ENCODE measurements at places on chromosomes 12 and 14.

GRCh38 chr12:78260976-78261375 lies 430.3 kb downstream of the NAV3 start:
- DNase-seq = no peak

DNA sequence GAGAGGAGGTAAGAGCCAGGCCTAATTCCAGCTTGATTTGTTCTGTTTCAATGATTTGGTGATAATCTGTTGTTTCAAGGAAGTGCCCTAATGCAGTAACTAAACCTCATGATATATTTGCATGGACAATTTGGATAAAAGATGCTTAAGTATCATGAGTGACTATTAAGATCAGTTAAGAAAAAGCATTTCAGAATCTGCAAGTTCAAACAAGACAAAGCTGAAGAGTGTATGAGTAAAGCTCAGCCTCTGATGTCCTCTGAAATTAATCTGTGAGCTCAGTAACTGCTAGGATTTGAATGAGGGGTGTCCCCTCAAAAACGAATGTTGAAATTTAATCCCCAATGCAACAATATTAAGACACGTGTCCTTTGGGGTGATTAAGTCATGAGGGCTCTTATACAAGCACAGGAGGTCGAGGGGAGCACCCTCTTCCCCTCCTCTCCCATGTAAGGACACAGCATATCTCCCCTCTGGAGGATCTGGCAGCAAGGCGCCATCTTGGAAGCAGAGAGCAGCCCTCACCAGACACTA lies 949.2 kb downstream of the GALC start:
- no peak for DNase-seq

DNA sequence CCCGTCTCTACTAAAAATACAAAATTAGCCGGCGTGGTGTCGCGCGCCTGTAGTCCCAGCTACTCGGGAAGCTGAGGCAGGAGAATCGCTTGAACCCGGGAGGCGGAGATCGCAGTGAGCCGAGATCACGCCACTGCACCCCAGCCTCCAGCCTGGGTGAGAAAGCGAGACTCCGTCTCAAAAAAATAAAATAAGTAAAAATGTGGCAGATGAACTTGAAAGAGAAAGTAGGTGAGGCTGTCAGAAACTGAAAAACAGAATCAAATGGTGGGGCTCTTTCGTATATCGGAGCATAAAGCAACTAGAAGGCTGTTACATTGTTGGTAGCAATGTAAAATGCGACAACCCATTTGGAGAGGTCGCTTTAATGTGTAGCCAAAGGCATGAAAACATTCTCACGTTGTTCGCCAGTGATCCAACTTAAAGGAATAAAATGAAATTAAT lies 767 bp upstream of the CCNT1 start:
- peak; percentile 37 for DNase-seq

DNA sequence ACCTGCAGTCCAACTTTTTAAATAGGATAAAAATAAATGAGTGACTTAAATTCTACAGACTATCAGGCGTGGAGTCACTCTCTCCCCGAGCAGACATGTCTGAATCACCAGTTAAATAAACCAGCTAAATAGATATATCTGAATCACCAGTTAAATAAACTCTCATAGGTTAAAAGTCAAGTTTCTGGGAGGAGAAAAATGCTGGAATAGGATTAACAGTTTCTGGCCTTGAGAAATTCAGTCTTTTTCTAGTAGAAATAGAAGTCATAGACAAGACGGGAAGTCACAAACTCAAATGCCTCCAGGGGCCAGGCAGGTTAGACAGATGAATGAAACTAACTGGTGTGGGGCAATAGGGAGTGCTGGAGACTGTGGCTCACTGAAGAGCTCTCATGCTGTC lies 258.6 kb upstream of the TMEM132C start:
- DNase-seq = no peak

DNA sequence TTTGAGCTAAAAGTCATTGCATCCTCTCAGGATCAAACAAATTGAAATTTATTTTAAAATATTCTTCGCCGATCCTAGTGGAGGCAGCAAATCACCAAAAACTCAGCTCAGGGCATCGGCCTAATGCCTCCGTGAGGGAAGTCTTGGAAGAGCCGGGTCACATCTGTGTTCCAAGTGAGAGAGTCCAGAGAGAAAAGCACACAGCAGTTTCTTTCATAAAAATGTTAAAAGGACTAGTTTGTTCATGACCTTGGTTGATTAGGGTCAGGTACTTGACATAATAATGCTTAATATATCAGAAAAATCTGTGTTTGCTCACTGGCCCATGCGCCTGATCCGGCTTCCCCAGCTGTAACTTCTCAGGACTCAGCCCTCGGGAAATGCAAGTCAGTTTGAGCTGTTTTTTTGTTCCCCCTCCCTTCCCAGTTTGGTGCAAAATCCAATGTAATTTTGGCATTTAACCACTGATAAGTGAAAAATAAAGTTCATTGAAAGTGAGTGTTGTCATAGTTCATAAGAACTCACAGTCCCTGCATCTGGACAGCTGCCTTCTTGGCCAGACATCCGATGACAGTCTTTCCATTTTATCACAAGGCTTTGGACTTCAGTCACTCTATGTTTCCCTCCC lies 161.7 kb downstream of the CAND1 start:
- peak; percentile 9 for DNase-seq

DNA sequence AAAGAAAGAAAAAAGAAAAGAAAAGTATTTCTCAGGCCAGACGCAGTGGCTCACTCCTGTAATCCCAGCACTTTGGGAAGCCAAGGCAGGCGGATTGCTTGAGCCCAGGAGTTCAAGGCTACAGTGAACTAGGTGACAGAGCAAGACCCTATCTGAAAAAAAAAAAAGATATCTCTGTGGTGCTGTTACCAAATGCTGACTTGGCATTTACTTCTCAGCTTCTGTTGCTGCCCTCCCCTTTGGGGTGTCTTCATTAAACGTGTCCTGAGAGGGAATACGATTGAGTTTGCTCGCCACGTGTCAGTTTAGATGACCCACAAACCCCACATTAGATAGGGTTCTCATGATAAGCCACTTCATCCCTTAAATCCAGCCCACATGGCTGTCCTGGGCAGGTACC lies 4.4 kb upstream of the POLR3B start:
- DNase-seq = no peak

DNA sequence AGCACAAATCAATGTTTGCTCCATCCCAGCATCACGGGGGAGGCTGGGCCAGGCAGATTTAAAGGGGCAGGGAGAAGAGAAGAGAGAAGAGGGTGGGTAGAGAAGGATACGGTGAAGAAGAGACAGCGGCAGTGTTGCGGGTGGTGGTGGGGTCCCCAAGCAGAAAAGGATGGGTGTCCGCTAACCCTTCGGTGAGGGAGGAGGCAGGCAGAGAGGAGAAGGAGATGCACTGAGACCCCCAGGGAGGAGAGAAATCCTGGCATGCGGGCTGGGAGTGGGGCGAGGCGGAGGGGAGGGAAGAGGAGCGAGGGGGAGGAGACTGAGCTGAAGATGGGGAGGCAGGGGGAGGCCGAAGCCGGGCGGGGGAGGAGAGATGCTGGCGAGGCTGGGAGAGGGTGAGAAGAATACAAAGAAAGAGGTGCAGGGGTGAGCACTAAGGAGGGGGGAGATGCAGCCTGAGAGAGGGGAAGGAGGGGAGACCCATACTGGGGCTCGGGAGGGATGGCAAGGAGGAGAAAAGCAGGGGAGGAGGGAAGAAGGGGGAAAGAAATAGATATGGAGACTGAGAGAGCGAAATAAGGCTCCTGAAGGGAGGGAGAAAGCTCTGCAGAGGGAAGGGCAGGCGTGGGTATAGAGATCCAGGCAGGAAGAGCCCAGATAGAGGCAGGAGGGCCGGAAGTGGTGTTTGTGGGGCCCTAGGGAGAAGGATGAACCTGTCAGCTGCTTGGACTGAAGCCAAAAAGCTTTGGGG lies at the start of gene JPH4:
TSS of gene JPH4 (minus strand) at position 231 of the 751 bp plus-strand sequence. CDS start 1,337 bp downstream, outside the sequence.
- DNase-seq = peak; percentile 89

- no peak for DNase-seq
Measured at GRCh38 chr12:123485756-123486155, 27.8 kb downstream of the SNRNP35 start.

DNA sequence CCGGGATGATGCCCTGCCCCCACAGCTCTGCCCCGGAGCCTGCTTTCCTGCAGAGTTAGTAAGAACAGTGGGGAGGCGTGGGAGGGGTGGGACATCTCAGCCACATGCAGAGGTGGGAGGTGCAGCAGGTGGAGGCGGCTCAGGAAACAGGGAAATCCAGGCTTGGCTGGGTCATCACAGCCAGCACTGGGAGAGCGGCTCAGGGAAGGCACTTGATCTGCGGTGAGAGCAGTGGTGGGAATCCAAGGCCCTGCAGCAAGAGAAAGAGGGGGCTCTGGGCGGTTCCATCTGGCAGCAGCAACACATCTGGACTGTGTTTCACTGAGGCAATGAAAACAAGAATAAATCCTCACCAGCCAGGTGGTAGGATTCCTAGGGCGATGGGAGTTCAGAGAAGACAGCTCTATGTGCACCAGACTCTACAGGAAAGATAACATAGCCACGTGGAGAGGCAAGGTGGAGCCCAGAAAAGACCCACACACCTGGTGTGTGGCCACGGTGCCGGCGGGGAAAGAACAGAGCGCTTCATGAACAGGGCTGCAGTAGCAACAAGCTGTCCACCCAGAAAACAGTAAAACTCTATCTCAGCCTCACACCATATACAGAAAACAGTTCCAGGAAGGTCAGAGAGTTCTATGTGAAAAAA lies 57.6 kb downstream of the CCDC85C start:
- peak; percentile 84 for DNase-seq

DNA sequence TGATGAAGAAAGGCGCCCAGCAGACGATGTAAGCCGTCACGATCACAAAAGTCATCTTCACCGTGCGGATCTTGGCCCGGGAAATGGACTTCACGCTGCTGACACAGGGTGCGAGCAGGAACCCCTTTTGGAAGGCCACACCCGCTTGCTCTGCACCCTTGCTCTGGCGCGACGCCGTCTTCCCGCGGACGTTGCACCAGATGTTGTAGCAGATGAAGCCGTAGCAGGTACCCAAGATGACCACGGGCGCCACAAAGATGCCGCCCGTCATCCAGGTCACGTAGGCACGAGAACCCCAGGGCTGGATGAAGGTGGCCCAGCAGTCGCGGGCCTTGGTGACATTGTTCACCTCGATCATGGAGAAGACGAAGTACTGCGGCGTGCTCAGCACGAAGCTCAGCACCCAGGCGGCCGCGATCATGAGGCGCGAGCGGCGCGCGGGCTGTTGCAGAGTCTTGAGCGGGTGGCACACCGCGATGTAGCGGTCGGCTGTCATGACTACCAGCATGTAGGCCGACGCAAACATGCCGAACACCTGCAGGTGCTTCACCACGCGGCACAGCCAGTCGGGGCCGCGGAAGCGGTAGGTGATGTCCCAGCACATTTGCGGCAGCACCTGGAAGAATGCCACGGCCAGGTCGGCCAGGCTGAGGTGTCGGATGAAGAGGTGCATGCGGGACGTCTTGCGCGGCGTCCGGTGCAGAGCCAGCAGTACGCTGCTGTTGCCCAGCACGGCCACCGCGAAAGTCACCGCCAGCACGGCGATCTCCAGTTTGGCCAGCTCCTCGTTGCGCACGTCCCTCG lies 890 bp downstream of the AVPR1A start:
- DNase-seq = peak; percentile 56

- DNase-seq = no peak
Measured at GRCh38 chr12:123187637-123188036, 36.7 kb upstream of the PITPNM2 start.

DNA sequence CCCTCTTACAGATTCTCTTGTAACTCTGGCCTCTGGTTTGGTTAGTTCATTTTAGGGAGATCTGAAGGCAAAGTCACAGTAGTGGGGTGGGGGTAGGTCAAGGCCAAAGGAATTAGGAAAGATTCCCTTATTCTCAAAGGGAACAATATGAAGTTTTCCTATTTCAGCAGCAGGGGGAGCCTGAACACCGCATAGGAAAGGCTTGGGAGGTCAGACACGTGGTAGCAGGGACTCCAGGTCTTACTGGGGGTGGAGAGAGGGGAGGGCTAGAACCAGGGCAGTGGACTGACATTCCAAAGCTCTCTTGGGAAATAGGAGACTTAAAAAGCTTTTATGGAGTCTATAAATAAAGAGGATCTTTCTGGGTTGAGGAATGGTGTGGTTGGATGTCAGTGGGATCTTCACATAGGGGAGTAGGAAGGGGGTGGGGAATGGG lies 1.3 kb downstream of the ZC3H10 start:
- DNase-seq = peak; percentile 93

GRCh38 chr12:1272142-1272541 lies 281.1 kb downstream of the ERC1 start:
- no peak for DNase-seq

GRCh38 chr14:104171029-104171697 lies 32.8 kb downstream of the KIF26A start:
- peak; percentile 95 for DNase-seq

GRCh38 chr14:35503646-35504045 lies 30.3 kb upstream of the INSM2 start:
- DNase-seq = no peak

GRCh38 chr12:111420494-111420893 lies 14.8 kb downstream of the SH2B3 start:
- DNase-seq = no peak

DNA sequence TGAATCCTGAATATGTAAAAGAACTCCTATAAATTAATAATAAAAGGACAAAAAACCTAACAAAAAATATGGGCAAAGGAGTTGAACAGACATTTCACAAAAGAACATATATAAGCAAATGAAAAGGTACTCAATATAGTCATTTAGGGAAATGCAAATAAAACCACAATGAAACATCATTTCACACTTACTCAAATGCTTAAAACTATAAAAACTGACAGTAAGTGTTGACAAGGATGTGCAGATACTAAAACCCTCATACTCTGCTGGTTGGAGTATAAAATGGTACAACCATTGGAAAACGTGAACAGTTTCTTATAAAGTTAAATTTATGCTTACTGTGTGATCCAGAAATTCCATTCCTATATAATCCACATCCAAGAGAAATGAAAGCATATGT lies 247.1 kb downstream of the GXYLT1 start:
- no peak for DNase-seq

GRCh38 chr12:12520273-12520672 lies 42.4 kb downstream of the DUSP16 start:
- DNase-seq = no peak

GRCh38 chr12:85996280-85996679 lies 122.2 kb downstream of the NTS start:
- DNase-seq = no peak

GRCh38 chr14:22047115-22047514 lies 373.5 kb upstream of the OR4E1 start:
- peak; percentile 46 for DNase-seq

DNA sequence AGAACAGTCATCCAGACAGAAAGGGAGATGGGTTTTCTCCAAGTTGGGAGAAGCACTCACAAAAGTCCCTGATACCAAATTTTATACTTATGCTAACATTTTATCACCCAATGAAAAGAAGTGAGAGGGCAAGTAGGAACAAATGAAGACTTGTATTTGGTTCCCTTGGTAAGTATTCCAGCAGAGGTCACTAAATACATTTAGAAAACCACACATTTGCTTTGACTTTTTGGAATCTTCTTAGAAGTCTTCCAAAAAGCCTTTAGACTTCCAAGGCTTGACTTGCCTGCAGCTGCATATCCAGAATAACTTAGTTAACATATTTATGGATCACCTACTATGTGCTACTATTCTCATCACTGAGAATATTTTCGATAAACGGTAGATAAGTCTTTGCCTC lies 3.1 kb upstream of the GYS2 start:
- no peak for DNase-seq

Measured in H7 (cell line).